ENCODE measurements at places on chromosomes 3 and 15. TPM values are rescaled to one million over a fixed set of nuclear protein-coding genes. Genes with fewer than 3 reads are reported as not detected.

DNA sequence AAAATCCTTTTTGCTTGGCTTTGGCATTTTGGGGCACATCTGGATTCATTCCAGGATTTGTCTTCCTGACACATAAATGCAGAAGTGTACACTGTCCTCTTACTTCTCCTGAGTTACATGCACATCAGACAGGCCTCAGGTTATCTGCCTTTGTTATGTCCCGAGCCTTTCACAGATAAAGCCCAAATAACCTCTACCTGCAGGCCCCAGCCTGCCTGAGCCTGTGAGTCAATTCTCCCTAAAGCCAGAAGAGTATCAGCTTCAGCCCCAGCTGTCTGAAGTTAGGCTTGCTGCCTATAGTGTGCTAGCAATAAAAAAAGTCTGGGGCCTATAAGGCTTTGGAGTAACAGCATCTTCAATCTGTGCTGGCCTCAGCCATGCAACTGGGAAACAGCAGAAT, 17.7 kb upstream of the GSK3B start:
- no peak for DNase-seq

BCL2A1 gene
- total RNA-seq, result 0.83 TPM

HHATL gene
- total RNA-seq, result 0.73 TPM

- DNase-seq, result no peak
Measured at GRCh38 chr3:40124918-40125317, 184.6 kb upstream of the EIF1B start.

IL20RB gene
- 4.3 TPM for total RNA-seq

ZNF774 gene
- total RNA-seq, result 8.9 TPM

DNA sequence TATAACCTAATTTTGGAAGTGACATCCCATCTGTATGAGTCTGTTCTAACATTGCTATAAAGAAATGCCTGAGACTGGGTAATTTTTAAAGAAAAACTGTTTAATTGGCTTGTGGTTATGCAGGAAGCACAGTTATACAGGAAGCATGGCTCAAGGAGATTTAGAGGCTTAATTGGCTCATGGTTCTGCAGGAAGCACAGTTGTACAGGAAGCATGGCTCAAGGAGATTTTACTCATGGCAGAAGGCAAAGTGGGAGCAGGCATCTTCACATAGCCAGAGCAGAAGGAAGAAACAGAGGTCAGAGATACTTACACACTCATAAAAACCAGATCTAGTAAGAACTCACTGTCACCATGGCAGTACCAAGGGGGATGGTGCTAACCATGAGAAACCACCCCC, 193.1 kb upstream of the ADAMTS9 start:
- DNase-seq, result no peak

TMEM212 gene
- total RNA-seq, result not detected

- DNase-seq, result no peak
Measured at GRCh38 chr3:125055331-125055912, 375 bp downstream of the HEG1 start.

GRCh38 chr3:36600404-36600803, 163.9 kb downstream of the DCLK3 start:
- no peak for DNase-seq

GRCh38 chr3:61674596-61674995, 113.2 kb downstream of the PTPRG start:
- DNase-seq, result no peak

NANOGP8 gene
- total RNA-seq, result 4.6 TPM

DAZL gene
- total RNA-seq, result not detected

All from ureter (tissue), 1 donor.